Kidney (tissue), 22 donors: ENCODE measurements at places on chromosomes 7 and 10. TPM values are rescaled to one million over a fixed set of nuclear protein-coding genes. Genes with fewer than 3 reads are reported as not detected.

Gene GCK
- 0.25 TPM for total RNA-seq

Gene ANKRD1
- total RNA-seq = not detected

DNA sequence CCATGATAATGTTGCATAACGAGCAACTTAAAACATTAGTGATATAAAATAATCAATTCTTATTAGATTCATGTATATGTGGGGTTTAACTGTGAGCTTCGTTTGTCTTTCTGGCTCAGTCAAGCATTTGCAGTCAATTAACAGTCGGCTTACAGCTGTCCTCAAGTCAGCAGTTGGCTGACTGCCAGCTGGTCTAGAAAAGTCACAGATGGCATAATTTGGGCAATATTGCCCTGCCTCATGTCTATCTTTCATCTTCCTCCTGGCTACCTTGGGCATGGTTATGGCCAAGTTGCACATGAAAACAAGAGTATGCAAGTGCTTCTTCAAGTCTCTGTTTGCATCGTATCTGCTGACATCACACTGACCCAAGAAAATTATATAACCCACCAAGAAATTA is 186.1 kb upstream of the ZWINT start:
- no peak for DNase-seq
- no peaks in the 10 kb centered on the region for H3K4me1 ChIP-seq
- H3K27me3 ChIP-seq = no peaks in the 10 kb centered on the region
- H3K27ac ChIP-seq = no peak overlapping the region
- H3K36me3 ChIP-seq = no peaks in the 10 kb centered on the region
- no peak overlapping the region for H3K4me3 ChIP-seq

GRCh38 chr10:120260456-120260855 is 196.6 kb upstream of the PLPP4 start:
- no peak overlapping the region for H3K4me3 ChIP-seq
- H3K27ac ChIP-seq = no peak overlapping the region
- no peaks in the 10 kb centered on the region for H3K36me3 ChIP-seq
- no peaks in the 10 kb centered on the region for H3K4me1 ChIP-seq
- H3K27me3 ChIP-seq = no peaks in the 10 kb centered on the region

- H3K4me3 ChIP-seq = no peak overlapping the region
- no peak for DNase-seq
These were observed 20.5 kb downstream of the MNX1 start for GRCh38 chr7:156989766-156990535.

Gene PNLIPRP2
- total RNA-seq = not detected
